NCI-H1930 (cell line): ENCODE measurements at places on chromosomes 11 and 22.

DNA sequence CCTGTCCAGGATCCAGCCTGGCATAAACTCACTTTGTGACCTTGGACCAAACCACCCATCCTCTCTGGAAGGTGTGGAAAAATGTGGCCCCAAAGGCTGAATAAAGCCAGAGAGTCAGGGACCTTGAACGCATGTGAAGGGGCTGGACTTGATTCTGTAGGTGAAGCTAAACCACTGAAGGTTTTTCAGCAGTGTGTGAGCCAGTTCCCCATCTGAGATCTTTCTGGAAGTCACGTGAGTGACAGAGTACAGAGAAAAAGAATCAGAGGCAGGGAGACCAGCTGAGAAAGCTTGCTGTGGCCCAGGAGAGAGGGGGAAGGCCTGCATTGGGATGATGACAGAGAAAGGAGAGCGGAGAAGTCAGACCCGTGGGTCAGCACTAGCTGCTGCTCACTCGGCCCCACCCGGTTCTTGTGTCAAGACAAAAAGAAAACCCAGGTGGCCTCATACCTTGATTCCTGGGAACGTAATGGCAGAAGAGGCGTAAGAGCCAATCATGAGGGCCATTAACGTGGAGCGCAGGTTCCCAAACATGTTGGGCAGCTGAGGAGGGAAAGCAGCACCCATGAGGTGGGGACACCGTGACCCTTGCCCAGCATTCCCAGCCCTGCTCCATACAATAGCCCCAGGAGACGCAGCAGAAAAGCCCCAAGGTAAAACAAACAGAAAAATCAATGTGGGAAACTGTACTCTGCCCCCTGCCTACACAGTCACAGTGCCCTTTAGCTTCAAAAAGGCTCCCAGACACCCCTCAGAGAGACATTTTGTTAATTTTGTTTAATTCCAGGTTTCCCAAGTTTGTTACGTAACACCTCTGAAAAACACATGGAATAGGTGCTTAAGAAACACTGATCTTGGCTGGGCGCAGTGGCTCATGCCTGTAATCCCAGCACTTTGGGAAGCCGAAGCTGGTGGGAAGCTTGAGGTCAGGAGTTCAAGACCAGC lies 17.9 kb downstream of the SLC43A1 start:
- DNase-seq = no peak

DNA sequence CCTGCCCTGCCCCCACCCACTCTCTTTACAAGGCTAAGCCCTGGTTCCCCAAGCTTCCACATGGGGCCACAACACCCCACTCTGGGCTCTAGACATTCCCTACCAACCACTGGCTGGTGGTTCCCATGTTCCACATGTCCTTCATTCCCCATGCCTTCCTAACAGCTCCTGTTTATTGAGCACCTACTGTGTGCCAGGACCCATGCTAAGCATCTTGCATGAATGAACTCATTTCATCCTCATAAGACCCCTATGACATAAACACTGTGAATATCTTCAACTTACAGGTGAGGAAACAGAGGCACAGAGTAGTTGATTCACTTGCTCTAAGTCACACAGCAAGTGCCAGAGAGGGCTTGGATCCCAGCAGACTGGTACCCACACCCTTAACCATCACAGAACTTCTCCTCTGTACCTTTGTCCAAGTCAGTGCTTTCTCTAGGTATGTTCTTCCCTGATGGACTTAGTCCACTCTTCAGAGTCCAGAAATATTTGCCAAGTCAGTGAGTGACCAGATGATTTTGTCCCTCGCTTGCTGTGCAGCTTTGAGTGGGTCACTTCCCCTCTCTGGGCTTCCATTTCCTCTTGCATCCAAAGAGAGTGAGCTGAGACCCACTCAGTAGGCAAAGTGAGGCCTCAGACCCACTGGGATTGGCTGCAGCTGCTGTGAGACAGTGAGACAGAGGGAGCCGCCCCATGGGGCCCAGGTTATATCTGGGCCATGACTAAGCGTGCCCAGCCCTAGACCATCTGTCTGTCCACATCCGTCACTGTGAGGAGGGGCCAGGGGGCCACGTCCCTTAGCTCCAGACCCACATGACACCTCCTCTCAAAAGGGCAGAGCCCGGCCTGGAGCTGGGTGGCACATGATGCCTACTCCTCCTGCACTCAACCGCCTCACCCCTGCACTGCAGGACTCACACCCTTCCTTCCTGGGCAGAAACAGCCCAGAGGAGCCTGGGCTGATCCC lies 132.4 kb downstream of the MN1 start:
- DNase-seq = no peak

DNA sequence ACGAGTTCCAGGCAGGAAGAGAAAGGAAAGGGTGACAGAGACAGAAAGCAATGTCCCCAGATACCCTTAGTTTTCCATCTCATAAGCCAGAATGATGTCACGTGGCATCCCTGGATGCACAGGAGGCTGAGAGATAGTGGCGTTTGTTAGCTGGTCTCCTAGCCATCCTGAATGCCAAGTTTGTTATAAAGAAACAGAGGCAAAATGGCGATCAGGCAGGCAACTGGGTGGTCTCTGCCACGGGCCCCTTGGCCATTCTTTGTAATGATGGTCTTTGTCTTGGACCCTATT lies 5.3 kb downstream of the SMIM38 start:
- no peak for DNase-seq

GRCh38 chr22:20441631-20442484 lies 4.2 kb upstream of the SCARF2 start:
- no peak for DNase-seq

DNA sequence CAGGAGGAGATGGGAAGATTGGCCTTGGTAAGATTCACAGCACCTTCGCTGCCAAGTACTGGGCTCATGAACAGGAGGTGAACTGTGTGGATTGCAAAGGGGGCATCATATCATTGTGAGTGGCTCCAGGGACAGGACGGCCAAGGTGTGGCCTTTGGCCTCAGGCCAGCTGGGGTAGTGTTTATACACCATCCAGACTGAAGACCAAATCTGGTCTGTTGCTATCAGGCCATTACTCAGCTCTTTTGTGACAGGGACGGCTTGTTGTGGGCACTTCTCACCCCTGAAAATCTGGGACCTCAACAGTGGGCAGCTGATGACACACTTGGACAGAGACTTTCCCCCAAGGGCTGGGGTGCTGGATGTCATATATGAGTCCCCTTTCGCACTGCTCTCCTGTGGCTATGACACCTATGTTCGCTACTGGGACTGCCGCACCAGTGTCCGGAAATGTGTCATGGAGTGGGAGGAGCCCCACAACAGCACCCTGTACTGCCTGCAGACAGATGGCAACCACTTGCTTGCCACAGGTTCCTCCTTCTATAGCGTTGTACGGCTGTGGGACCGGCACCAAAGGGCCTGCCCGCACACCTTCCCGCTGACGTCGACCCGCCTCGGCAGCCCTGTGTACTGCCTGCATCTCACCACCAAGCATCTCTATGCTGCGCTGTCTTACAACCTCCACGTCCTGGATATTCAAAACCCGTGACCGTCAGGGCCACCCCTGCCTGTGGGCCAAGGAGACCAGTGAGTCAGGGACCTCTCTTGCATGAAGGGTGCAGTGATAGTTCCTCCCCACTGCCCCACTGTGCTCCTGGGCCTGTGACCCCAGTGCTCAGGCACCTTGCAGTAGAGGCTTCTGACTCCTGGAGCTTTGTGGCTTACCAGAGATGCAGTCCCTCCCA lies 83.6 kb downstream of the BCR start:
- DNase-seq = no peak

- no peak for DNase-seq
Observed at GRCh38 chr22:31637891-31638618, 24.0 kb downstream of the PISD start.

GRCh38 chr22:32815943-32816342 lies 14.4 kb downstream of the TIMP3 start:
- no peak for DNase-seq

DNA sequence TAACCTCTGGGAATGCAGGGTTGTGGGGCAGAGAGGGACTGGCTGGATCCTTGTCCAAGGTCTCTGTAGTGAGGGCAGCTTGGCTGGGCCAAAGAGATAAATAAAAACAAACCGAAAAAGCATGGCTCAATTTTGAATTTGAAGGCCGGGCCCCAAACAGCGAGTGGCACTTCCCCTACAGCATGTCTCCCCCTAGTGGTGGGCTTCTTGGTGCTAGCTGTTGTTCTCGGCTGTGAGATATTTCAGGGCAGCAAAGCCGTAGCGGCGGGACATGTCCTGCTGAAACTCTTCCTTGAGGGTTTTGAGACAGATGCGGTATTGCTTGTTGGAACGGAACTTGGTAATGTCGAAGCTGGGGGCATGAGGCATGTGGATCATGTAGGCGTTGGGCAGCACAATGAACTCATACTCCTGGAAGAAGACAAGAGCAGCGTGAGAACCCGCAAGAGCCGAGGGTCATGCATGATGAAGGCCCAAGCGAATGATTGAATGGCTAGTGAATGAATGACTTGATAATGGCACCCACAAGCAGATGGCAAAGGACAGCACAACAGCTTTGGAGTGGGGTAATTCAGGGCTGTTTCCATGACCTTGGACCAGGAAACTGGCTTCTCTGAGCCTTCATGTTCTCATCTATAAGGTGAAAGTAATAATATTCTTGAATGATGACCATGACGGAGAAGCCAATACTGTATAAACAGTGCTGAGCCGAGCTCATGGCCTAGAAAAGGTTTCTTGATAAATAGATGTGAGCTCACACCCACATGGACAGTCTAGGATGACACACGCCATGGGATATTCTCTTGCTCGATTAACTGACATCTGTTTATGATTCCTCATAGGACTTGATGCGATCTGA lies 216.3 kb upstream of the SYN3 start:
- no peak for DNase-seq

- DNase-seq = no peak
Observed at GRCh38 chr11:36512016-36512415, 1.9 kb upstream of the TRAF6 start.

GRCh38 chr11:7514099-7514591 lies 346 bp downstream of the PPFIBP2 start:
- no peak for DNase-seq

GRCh38 chr22:40541300-40541699 lies 95.2 kb downstream of the MRTFA start:
- no peak for DNase-seq

GRCh38 chr11:45513821-45514340 lies 151.5 kb downstream of the CHST1 start:
- no peak for DNase-seq

DNA sequence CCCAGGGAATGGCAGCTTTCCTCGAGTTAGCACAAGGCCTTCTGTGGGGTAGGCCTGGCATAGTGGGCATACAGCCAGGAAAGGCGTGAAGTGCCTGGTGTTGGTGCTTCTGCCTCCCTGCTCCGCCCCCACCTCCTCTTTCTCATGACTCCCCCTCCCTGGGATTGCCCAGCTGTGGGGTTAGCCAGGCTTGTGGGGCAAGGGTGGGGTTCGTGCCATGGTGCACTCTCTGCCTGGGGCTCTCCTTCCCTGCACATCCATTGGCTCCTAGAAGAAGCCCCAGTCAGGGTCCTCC lies 236.8 kb upstream of the NCAM1 start:
- no peak for DNase-seq

DNA sequence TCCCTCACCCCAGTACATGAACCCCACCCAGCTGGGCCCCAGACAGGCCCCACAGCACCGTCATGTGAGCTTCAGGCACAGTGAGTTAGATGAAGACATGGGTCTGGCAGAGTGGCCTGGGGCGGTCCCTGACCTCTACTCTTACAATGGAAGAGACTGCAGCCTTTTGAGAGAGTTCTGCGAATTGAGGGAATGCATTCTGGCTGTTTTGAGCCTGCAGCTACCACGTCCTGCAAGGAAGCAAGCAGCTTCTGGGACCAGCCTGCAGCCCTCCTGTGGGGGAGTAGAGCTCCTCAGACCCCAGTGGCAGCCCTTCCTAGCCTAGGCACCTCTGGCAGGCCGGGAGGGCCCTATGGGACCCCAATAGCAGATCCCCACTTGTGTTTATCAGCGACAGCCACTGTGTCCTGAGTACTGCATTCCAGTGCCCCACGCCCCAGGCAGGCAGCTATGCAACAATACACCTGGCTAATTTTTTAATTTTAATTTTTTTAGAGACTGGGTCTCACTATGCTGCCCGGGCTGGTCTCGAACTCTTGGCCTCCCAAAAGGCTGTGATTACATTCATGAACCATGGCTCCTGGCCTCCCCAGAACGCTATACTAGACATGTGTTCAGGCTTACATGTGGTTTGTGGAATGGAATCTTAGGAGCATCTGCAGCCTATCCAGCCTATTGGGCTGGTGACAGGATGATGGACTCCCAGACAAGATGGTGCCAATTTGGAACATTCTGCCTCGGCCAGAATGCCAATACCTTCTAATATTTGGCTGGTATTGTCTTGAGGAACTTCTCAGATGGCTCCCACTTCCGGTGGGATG lies 717 bp upstream of the SLC7A4 start:
- DNase-seq = no peak

- no peak for DNase-seq
Observed at GRCh38 chr22:41603873-41604332, 14.3 kb upstream of the PMM1 start.

DNA sequence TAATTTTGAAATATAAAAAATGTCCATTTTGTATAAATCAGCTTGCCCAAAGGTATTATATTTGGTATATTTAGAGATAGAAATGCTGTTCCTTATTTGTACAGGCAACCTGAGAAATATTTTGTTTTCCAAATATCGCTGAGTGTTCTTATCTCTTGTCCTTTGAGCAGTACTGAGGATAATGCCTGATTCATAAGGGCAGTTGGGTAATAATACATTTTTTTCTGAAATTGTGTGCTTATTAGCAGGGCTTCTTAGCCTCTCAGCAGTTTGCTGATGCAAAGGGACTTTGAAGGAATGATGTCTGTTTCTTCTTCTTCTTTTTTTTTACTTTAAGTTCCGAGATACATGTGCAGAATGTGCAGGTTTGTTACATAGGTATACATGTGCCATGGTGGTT lies 69.1 kb downstream of the LDLRAD3 start:
- no peak for DNase-seq

- DNase-seq = no peak
Observed at GRCh38 chr11:27977031-27977430, 130.9 kb downstream of the KIF18A start.

- DNase-seq = no peak
Observed at GRCh38 chr11:131985846-131986301, 615.5 kb downstream of the NTM start.

DNA sequence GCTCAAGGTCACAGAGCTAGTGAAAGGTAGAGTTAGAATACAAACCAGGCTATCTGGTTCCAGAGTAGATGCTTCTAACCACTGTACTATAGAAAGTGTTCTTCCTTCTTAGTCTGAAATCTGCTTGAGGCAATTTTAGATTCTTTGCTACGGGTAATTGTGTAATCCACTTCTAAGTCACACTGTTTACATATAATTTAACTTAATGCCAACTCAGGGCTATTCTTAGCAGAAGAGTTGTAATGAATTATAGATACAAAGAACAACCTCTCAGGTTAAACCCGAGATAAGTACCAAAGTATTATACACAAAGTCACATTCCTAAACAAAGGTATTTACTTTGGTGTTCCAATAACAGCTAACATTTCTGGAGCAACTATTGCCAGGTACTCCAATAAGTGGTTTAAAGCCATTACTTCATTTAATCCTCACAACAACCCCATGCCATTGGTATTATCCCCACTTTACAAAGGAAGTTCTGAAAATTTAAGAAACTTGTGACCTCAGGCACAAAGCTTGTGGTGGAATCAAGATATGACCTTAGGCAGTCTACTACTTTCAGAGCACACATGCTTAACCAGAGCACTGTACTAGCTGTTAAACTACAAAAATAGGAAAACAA lies 31.1 kb upstream of the DDI1 start:
- no peak for DNase-seq

GRCh38 chr11:4682623-4683419 lies 14.8 kb downstream of the OR51E2 start:
- DNase-seq = no peak
